ENCODE measurements at places on chromosomes 3 and 15.

DNA sequence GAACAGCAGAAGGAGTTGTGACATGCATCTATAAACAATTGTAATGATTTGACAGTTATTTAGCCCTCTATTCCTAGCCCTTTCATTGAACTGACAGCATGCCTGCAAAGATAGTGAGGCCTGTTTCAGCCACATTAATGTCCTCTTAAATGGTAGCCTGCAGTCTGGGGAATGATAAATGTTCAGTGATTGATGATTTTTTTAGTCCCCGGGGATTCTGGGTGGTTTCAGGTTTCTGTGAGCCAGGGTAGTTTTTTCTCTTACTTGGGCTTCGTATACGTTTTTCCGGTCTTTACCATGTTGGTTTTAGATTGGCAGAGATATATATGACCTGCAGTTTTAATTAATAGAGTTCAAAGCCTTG lies 172.0 kb downstream of the TCF12 start:
- no peak for DNase-seq

- no peak for DNase-seq
These were observed 310.4 kb upstream of the NR2F2 start for GRCh38 chr15:96020133-96020532.

DNA sequence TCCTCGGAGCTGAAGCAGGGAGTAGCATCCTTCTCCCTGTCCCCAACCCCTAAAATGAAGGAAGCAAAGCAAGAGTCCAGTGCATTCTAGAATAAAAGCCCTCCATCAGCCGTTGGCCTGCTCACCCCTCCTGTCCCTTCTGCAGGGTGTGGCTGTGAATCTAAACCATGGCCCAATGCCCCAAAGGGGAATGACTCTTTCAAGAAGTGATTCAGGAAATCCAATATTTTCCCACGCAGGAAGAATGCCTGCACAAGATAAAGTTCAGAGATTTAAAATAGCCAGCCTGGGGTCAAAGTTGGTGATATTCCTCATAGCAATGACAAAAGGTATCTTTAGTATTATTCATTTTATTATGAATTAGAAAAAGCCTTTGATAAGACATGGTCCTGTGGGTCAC lies 38.5 kb downstream of the SLCO2A1 start:
- DNase-seq: no peak

GRCh38 chr3:64457811-64458210 lies 230.0 kb downstream of the ADAMTS9 start:
- no peak for DNase-seq

- no peak for DNase-seq
These were observed 53.3 kb upstream of the SLC6A11 start for GRCh38 chr3:10762611-10763247.
